ENCODE measurements at places on chromosomes 1 and 21. TPM values are rescaled to one million over a fixed set of nuclear protein-coding genes. Genes with fewer than 3 reads are reported as not detected.

Gene KIF2C
- total RNA-seq: 28.3 TPM

Gene TMEM240
- 3.1 TPM for total RNA-seq

Gene OR2T35
- total RNA-seq: not detected

Gene PODN
- total RNA-seq: 5.1 TPM

Gene NBPF6
- not detected for total RNA-seq

Gene CD84
- under 0.01 TPM for total RNA-seq

Gene GSTM3
- 37.5 TPM for total RNA-seq

Gene FCER1A
- not detected for total RNA-seq

Gene CELA2B
- total RNA-seq: not detected
